ENCODE measurements at places on chromosomes 12 and 14.

GRCh38 chr12:772056-772697, 19.8 kb downstream of the WNK1 start:
- no peak for DNase-seq

DNA sequence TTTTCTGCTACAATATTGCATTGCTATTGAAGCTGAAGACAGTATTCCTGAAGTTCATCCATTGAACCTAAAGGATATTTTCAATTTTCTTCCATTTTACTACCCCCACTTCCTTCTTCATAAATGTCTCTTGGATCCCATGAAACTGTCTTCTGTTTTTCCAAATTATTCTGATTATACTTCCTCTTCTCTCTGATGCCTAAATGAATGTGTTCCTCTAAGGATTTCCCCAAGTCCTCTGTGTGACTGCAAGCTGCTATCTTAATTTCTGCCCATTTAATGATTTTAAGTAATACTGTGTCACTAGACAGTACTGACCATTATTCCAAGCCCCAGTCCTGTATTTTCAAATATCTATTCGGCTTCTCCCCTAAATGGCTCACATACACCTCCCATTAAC, 102.9 kb downstream of the TAOK3 start:
- DNase-seq: no peak

DNA sequence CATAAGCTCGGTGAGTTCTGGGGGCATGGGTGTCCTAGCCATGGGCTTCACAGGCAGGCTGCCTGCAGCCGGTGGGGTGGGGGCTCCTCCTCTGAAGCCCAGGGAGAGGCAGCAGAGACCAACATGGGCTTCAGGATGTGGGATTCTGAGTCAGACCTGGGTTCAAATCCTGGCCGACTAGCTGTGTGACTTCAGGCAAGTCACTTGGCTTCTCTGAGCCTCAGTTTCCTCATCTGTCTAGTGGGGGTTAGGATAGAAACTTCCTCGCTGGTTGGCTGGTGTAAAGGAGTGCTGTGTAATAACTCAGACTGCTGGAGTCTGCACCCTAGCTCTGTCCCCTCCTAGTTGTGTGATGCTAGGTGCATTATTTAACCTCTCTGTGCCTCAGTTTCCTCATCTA, 12.2 kb downstream of the RNFT2 start:
- no peak for DNase-seq

GRCh38 chr14:61186341-61187195, 94.6 kb downstream of the TMEM30B start:
- DNase-seq: no peak

DNA sequence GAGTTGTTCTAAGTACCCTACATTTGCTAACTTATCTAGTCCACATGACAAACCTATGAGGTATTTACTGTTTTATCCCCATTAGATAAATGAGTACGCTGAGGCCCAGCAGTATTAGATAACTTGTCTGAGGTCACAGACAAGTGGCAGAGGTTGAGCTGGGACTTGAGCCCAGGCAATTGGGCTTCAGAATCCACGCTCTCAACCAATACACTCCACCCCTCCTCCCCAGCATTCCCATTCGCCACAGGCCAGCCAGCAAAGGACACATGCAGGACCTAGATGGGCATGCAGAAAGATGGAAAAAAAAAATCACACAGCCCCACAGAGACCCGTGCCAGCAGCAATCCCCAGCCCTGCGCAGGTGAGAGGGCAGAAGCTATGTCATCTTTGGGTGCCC, 12.4 kb downstream of the HDAC7 start:
- no peak for DNase-seq

- no peak for DNase-seq
These were observed 119.6 kb downstream of the SLC8A3 start for GRCh38 chr14:70069186-70069585.

DNA sequence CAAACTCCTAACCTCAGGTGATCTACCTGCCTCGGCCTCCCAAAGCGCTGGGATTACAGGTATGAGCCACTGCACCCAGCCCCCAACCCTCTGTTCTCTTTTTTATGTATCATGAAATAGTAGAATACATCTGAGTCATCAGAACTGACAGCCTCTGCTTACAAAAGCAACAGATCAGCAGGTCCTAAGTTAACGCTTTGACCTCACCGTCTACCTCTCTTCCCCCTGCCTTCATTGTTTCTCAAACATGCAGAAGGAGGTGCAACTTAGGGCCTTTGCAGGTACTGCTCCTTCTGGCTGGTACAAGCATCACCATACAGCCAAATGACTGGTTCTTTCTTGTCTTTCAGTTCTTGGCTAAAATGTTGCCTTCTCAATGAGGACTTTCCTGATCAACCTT, 249.2 kb downstream of the PAWR start:
- no peak for DNase-seq
